ENCODE measurements at places on chromosomes 12 and 14.

DNA sequence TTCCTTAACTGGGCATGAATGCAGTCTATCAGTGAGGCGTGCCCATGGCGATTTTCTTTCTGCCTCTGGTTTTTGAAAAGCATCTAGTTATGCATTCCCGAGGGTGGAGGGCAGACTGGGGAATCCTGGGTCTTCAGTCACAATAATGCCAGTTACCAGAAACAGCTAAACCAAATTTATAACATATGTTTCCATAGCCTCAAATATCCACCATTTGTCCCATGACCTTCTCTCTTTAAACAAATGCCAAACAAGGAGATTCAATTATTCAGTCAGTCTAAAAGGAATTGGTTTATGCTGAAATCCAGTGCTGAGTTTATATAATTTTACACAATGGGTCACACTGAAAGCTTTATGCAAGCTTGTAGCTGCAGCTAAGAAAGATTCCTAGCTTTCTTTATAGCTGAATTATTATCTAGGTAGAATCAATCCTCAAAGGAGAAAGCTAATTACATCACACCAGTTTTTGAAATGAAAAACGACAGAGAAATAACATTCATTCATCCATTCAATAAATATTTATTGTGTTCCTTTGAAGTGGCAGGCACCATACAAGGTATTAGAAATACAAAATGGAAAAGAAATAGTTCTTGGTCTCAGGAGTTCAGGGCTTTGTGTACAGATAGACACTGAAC is 131.3 kb upstream of the RAP1B start:
- no peak for DNase-seq

- DNase-seq = no peak
These were observed 18.9 kb downstream of the PYROXD1 start for GRCh38 chr12:21456291-21456780.

DNA sequence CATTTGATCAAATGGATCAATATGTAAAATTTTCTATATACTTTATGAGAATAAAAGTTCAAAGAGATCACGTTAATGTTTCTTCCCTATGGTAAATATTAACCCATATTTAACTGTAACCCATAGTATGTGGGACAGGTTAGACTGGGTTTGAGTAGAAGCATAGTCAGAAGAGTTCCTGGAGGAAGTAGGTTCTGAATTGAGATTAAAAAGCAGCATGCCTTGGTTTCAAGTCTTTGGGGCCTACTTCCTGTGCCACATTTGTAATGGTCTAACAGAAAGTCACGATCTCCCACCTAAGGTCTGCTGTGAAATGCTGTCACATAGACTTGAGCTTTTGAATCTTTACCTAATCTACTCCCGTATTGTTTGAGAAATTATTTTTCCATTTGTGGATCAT is 63.8 kb downstream of the FIGNL2 start:
- no peak for DNase-seq

GRCh38 chr12:21453312-21453852 is 15.9 kb downstream of the PYROXD1 start:
- DNase-seq = no peak

DNA sequence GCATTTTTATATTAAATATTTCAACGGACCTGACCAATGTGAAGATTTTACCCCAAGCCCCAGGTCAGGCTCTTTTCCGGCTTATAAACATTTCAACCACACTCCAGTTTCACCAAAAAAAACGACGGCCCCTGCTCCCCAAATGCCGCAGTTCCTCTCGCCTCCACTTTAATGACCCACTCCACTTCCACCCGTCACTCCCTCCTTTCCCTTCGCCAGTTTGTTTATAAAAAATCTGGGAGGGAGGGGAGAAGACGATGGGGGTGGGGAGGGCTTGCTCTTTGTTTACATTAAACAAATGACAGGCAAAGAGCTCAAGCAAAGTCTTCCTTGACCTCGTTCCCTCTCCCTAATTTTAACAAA is 5.4 kb downstream of the SIX6 start:
- DNase-seq = no peak

GRCh38 chr14:30223385-30223785 is 295.7 kb upstream of the PRKD1 start:
- peak; percentile 65 for DNase-seq

DNA sequence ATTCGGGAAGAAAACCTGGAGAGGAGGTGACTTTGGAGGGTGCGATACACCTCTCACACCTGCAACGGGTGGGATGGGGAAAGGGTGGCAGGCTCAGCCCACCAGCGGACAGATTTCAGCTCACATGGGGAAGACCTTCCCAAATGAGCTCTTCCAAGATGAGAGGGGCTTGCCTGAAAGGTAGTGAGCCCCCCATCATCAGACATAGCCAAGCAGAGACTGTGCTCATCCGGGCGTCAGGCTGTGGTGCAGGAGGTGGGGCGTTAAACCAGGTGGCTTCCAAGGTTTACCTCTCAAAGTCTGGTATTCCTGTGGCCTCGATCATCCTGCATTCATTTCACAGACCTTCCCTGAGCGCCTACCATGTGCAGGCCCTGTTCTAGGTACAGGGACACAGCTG is 105.4 kb upstream of the FKBP4 start:
- no peak for DNase-seq

GRCh38 chr12:25293653-25294052 is 42.9 kb upstream of the KRAS start:
- DNase-seq = no peak

GRCh38 chr12:65460063-65460462 is 181.6 kb downstream of the MSRB3 start:
- DNase-seq = no peak

DNA sequence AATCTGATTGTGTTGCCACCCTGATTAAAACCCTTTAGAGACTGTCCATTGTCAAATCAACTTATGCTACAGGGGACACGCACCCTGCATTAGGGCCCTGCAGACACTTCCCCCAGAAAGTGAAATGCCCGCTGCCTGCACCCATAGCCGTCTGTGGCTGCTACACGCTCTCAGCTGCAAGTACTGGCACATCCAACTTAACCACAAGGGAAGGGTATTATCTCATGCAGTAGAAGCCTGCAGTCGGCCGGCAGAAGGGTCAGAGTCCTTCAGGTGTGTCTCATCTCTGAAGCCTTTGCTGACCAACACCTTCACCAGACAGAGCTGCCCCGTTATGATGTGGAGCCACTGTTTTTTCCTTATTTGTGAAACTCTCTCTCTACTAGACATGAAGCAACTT is 20.8 kb downstream of the CFAP251 start:
- no peak for DNase-seq

GRCh38 chr12:20269337-20270067 is 98.8 kb upstream of the PDE3A start:
- DNase-seq = no peak

DNA sequence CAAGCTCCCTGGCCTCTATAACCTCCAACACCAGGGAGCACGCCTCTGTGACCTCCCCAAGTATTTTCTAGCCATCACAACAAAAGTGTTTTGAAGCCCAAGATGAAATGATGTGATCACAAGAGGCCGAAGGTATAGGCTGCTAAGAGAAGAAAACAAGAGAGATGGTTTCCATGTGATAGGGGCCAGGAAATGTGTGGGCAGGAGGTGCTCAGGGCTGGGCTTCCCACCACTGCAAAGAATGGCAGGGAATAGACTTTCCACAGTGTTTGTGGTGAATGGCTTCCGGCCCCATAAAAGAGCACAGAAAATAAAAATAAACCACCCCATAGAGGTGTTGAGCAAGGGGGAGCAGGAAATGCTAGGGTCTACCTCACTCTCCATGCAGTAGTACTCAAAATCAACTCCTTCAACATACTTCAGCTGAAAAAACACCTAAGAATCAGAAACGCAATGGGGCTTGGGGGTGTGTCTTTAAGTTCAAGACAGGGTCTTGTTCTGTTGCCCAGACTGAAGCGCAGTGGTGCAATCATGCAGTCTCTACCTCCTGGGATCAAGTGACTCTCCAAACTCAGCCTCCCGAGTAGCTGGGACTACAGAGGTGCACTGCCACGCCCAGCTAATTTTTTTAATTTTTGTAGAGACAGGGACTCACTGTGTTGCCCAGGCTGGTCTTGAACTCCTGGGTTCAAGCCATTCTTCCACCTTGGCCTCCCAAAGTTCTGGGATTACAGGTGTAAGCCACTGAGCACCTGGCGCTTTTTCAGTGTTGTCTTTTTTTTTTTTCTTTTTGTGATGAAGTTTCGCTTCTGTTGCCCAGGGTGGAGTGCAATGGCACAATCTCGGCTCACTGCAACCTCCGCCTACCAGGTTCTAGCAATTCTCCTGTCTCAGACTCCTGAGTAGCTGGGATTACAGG is 27.1 kb downstream of the DAD1 start:
- DNase-seq = no peak

GRCh38 chr12:106163712-106164111 is 25.0 kb upstream of the NUAK1 start:
- DNase-seq = no peak

DNA sequence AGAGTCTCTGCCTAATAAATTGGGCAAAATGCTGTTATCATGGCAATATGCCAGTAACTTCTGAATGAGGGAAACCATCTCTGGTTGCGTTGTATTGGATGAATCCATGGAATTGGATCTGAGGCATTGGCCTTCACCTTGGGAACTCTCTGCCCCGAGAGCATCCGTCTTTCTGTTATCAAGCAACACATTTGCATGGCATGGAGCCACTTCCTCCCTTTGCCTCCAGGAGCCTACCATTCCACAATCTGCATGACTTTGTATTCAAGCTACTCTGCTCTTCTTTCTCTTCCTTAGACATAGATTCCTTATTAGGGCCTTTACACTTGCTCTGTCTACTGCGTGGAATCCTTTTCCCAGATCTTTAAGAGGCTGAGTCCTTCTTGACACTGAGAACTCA is 57.2 kb downstream of the RIC8B start:
- DNase-seq = no peak

DNA sequence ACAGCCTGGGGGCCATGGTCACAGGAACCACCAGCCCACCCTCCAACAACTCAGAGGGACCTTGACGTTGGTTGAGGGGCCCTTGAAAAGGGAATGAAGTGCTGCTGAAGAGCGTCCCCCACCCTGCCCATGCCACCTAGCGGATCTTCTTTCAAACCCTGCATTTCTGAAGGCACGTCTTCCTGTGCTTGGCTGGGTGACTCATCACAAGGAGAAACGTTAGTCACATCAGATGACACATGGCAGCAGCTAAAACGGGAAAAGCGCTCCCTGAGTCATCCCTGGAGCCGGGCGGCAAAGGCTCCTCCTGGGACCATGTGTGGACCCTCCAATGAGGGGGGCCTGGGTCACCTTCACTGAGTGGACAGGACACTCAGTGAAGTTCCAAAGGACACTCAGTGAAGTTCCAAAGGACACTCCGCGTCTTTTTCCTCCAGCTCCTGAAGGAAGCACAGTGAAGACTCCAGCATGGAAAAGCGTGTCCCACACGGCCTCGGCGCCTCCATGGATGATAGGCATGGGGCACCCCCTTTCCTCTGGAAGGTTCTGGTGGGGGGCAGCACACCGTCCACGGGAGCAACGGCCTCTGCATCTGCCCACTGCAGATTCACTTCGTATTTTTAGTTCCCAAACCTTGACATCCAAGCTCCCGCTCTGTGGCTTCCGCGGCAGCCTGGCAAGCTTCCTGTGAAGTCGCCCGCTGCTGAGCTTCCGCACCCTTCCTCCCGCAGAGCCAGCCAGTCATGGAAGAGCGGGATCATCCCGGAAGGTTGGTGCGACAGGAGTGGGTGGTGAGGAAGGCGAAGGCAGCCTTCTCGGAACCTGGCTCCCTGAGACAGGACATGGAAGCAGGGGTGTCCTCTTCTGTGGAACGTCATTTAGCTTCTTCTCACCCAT is 383.4 kb downstream of the VRK1 start:
- DNase-seq = peak; percentile 80

GRCh38 chr12:133130808-133131128 is 341 bp downstream of the ZNF10 start:
- peak; percentile 2 for DNase-seq

- peak; percentile 79 for DNase-seq
These were observed 6.3 kb downstream of the NTN4 start for GRCh38 chr12:95784286-95784685.

DNA sequence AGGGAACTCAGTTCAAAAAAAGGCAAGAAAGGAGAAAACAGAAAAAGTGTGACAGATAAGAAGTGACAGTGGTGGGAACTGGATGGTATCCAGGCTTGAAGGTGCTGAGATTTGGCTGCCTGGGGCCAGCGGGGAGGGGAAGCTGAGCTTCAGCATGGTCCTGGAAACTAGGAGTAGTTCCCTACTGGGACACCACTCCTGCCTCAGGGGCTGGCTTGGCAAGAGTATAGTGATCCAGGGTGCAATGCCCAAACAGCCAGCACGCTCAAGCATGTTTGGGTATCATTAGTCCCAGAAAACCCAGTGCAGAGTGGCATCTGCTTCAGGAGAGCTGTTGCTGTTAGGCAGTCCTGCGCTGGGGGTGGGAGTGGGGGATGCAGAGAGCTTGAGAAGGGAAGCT is 49.5 kb upstream of the KTN1 start:
- no peak for DNase-seq

GRCh38 chr14:23228812-23229211 is 8.9 kb upstream of the RNF212B start:
- no peak for DNase-seq

DNA sequence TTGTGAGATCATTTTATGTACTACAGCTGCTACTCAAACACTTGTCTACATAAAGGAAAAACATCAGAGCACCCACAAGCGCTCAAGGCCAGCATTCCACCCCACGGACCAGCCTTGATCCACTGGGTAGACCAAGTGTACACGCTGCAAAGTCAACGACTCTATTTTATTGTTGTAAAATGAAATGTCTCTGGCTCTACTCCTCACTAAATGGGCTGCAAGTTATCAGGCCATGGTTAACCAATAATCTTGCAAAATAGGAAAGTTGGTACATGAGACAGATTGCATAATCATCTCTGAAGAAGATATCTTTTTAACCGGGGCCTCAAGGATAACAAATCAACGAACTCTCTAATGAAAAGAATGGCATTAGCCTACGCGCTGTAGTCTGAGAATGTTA is 69.9 kb upstream of the FOXN3 start:
- DNase-seq = no peak

DNA sequence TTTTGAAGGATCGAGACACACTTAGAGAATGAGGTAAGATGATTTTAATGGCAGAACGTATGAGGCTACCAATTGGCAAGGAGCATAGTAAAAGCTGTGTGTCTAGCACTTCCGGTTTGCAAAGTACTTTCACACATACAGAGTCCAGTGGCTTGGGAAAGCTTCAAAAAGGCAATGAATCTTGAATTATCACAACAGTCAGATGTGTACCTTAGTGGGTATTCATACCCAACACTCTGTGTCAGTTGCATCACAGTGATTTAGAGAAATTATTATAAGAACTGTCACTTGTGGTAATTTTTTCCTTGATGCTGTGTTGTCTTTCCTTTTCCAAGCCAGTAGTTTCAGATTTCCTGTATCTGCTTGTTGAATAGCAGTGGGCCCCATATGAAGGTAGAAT is 424.1 kb downstream of the PCNX1 start:
- no peak for DNase-seq

- DNase-seq = peak; percentile 40
These were observed 1.7 kb upstream of the ITGA5 start for GRCh38 chr12:54420766-54421144.

- DNase-seq = no peak
These were observed 129.3 kb upstream of the MAP1LC3B2 start for GRCh38 chr12:116429826-116430360.

- no peak for DNase-seq
These were observed 133.5 kb downstream of the CPNE8 start for GRCh38 chr12:38771871-38772270.
